Suppressor macrophage treated with lipopolysaccharide for 4 hours (primary cell): ENCODE measurements at places on chromosomes 12 and 14.

GRCh38 chr12:55929306-55929791 is 1.6 kb upstream of the DGKA start:
- peak; percentile 31 for DNase-seq

DNA sequence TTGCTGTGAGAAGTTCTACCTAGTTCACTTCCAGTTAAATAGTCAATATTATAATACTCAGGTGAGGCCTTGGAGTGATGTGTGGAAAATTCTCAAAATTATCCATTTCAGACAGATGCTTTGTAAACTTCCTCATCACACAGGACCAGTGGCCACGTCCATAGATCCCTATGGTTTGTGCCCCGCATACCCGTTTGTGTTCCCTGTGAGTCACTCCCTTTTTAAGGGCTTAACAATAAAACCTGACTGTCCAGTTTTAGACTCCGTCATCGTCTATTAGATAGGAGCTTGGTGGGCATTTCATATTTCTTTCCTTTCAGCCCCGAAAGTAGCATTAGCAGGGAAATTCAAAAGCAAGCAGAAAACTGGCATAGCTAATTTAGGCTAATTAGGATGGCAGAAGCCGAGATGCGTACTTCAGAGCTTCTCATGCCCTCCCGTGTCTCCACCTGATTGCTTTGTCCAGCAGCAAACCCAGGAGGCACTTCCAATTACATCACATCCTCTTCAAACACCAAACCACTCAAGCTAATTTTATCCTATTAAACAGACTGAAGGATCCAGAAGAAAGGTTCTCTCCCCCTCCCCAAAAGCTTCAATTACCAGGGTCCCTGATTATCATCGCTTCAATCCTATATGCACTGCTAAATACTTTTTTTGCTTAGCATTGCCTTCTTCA is 186.6 kb upstream of the OTX2 start:
- DNase-seq: no peak

DNA sequence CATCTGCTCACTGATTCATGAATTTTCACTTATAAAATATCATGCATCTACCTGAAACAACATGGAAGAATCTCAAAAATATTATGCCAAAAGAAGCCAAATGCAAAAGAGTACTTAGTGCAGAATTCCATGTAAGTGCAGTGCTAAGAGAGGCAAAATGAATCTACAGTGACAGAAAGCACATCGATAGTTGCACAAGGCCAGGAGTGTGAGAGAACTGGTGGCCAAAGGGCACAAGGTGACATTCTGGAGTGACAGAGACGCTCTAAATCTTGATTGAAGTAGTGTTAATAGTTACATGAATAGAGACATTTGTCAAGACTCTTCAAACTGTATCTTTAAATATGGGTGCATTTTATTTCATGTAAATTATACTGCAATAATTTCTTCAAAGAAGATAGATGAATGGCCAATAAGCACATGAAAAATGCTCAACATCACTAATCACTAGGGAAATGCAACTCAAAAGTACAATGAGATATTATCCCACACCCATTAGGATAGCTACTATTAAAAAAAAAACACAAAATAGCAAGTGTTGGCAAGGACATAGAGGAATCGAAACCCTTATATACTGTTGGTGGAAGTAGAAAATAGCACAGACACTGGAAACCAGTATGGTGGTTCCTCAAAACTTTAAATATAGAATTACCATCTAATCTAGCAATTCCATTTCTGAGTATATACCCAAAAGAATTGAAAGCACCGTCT is 71.7 kb upstream of the KICS2 start:
- DNase-seq: peak; percentile 29

DNA sequence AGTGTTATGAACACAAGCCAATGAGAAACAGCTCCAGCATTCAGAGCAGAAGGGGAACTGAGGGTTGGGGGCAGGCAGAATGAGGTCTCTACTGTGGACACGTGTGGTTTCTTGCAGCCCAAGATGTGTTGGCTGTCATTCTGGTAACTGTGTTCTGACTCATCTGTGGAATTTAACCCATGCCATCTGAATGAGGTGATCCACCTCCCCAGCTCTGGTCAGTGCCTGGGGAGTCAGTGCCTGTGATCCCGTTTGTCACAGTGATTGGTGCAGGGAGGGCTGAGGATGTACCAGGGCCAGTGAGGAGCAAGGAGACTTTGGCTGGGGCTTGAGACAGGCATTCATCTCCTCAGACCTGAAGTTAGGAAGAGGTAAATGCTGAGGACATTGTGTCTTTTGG is 216.8 kb downstream of the MSRB3 start:
- no peak for DNase-seq

GRCh38 chr12:92628476-92628875 is 74.3 kb upstream of the PLEKHG7 start:
- DNase-seq: no peak

DNA sequence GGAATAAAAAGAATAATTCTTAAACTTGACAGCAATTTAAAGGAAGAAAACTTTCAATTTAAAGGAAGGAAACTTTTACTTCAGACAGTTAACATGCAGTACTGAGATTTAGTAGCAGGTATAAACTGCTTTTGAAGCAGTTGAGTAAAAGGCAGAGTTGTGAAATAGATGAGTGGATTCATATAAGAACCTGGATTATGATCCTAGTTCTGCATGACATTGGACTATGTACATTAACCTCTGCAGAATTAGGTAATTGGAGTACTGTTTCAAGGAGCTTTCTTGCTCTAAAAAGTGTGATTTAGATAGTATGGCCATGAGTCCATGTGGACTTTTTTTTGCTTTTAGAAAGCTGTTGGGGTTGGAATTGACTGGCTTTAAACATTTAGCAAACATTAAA is 29.7 kb downstream of the ATP2A2 start:
- DNase-seq: no peak

- no peak for DNase-seq
Measured at GRCh38 chr14:93986955-93987354, 10.1 kb upstream of the CCDC197 start.

DNA sequence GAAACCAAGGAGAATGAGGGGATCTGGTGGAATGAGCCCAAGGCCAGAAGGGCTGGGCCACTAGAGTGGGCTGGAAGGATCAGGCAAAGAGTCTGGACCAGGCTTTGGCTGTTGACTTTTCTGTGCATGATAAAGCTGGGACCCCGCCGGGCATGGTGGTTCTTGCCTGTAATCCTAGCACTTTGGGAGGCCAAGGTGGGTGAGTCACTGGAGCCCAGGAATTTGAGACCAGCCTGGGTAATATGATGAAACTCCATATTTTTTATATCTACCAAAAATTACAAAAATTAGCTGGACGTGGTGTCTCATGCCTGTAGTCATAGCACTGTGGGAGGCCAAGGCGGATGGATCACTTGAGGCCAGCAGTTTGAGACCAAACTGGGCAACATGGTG is 393 bp upstream of the KLHL33 start:
- DNase-seq: no peak

GRCh38 chr12:98126637-98127335 is 388.6 kb upstream of the TMPO start:
- peak; percentile 9 for DNase-seq

- DNase-seq: no peak
Measured at GRCh38 chr14:24851837-24852236, 198.1 kb downstream of the STXBP6 start.

GRCh38 chr12:119292893-119293630 is 41.5 kb upstream of the CCDC60 start:
- DNase-seq: no peak

DNA sequence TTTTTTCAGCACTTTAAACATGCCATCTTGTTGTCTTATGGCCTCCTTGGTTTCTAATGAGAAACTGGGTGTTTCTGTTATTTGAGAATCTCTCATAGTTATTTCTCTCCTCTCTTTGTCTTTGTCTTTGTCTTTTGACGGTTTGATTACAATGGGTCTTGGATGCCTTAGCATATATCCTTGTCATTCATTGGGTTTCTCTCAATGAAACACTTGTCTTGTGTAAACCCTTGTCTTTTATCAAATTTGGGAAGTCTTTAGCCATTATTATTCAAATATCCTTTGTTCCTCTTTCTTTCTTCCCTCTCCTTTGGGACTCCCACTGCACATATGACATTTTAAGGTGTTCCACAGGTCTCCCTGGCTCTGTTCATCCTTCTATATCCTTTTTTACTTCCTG is 373.5 kb upstream of the TBX3 start:
- no peak for DNase-seq

- DNase-seq: no peak
Measured at GRCh38 chr12:5257763-5258495, 174.0 kb upstream of the NTF3 start.

- no peak for DNase-seq
Measured at GRCh38 chr14:59229653-59230406, 41.4 kb downstream of the DAAM1 start.

GRCh38 chr14:96126783-96127271 is 77.8 kb upstream of the BDKRB2 start:
- no peak for DNase-seq

- no peak for DNase-seq
Measured at GRCh38 chr12:41950455-41950854, 194.2 kb downstream of the GXYLT1 start.

DNA sequence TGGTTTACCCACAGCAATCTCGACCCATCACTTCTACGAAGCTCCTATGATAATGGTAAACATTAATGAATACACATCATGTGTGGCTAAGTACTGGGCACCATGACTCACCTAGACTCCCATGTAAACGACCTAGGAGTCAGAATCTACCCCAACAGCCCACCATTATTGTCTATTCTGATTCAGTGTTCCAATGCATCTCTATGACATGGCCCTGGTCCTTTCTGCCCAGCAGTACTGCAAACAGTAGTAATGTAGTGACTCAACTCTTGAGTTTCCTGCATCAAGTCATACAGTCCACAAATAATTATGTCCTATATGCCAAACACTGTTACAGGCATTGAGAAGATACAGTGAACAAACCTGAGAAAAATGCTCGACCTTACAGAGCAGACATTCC is 14.6 kb downstream of the GTF2A1 start:
- DNase-seq: no peak

- DNase-seq: no peak
Measured at GRCh38 chr12:101050631-101051030, 159.4 kb downstream of the SLC5A8 start.

GRCh38 chr14:92317511-92317910 is 5.5 kb upstream of the SLC24A4 start:
- DNase-seq: peak; percentile 33

DNA sequence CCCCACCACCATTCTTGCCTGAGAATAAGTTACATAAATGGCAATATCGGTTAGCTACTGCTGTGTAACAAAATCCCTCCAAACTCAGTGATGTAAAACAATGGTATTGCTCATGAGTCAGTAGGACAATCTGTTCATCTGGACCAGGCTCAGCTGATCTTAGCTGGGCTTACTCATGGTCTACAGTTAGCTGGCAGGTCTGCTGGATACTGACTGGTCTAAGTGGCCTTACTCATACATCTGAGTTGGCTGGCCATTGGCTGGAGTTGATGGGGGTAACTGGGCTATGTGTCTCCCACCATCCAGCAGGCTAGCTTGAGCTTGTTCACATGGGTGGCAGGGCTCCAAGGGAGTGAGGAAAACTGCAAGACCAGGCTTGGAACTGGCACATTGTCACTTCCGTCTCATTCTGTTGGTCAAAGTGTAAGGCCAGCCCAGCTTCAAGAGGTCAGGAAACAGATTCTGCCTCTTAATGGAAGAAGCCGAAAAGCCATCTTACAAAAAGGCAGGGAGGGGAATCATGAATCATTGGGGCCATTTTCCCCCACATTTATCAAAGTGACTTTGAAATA is 56.7 kb upstream of the CHGA start:
- DNase-seq: peak; percentile 11

DNA sequence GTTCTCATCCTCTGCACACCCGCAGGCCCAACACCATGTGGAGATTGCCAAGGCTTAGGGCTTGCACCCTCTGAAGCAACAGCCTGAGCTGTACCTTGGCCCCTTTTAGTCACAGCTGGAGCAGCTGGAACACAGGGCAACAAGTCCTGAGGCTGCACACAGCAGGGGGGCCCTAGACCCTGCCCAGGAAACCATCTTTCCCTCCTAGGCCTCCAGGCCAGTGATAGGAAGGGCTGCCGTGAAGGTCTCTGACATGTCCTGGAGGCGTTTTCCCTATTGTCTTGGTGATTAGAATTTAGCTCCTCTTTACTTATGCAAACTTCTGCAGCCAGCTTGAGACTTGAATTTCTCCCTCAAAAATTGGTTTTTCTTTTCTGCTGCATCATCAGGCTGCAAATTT is 373.5 kb upstream of the CLEC14A start:
- no peak for DNase-seq

DNA sequence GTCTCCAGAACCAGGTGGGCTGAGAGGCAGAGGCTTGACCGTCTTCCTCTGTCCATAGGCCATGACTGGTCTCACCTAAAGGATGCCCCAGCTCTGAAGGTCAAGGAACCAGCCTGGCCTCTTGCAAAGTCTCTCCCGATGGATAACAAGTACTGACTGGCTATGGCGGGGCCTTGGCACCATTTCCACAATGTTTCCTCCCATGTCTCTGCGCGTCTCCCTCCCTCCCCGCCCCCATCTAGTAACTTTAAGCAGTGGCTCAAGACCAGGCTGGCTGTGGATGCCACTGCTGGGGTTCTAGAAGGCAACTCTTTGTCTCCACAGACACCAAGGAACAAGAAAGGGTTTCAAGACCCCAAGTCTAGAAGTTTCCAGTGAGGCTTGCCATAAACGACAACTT is 275.5 kb downstream of the DPF3 start:
- no peak for DNase-seq

DNA sequence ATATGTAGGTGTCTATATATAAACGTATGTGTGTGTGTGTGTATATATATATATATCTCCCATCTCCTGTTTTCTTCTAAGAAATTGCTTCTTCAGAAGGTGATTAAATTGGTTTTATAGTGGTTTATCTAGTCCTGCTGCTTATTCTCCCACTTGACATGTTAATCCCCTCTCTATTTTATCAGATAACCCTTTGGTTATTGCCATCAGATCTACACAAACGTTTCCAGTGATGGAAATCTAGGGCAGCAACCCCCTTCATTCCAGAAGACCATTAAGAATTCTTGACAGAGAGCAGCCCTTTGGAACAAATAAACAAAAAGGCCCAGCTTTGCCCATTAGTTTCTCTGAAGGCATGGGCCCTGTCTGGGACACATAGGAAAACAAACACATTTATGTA is 34.2 kb upstream of the YARS2 start:
- no peak for DNase-seq

GRCh38 chr12:83477696-83478095 is 791.0 kb downstream of the TMTC2 start:
- no peak for DNase-seq

DNA sequence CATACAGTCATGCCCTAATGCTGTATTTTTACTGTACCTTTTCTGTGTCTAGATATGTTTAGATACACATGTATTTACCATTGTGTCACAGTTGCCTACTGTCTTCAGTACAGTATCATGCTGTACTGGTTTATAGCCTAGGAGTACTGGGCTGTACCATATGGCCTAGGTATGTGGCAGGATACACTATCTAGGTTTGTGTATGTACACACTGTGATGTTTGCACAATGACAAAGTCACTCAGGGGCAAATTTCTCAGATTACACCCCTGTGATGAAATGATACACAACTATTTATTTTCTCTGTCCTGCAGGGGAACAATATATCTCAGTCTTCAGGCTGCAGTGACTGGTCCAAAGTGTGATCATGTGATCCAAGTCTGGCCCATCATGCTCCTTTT is 1076.1 kb downstream of the VRK1 start:
- no peak for DNase-seq

- DNase-seq: no peak
Measured at GRCh38 chr12:13340149-13340548, 143.6 kb downstream of the EMP1 start.
